Right renal pelvis (tissue), 4 donors: ENCODE measurements at places on chromosomes 11 and 22.

GRCh38 chr11:134582770-134583095 is 170.7 kb upstream of the B3GAT1 start:
- no peak for DNase-seq

- DNase-seq, result no peak
Measured at GRCh38 chr11:102276362-102276761, 40.9 kb upstream of the BIRC3 start.

- DNase-seq, result no peak
Measured at GRCh38 chr22:46055911-46056545, 79.1 kb upstream of the WNT7B start.

DNA sequence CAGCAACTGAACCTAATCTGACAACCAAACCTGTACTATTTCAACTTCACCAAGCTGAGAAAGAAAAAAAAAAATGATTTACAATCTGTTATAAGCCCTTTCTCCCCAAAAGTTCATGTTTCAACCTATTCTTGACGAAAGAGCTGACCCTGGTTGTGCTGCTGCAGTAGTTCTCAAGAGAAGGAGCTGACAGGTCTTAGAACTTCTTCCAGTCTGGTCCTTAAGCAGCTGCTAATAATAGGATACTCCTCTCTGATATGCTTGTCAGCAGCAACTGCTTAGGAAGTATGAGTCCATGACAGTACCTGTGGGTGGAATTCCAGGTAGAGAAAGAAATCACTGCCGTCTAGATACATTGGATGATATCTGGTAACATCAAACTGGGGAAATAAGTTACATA is 735.1 kb upstream of the CCDC90B start:
- DNase-seq, result no peak

DNA sequence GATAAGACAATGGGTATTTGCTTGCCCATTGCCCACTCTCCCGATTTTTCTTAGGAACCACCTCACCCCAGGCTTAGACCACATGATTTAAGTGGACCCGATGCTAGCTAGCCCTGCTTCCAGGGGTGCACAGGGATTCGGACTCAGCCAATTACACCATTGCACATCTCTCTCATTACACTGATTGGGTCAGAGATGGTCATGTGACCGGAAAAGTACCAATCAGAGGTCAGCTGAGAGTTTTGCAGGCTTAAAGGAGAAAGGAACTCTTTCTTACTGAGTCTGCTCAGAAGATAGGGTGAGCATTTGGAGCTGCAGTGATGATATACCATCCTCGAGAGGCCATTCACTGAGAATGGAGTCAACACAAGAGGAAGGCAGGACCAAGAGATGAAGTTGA is 12.2 kb upstream of the ANKK1 start:
- DNase-seq, result no peak

- no peak for DNase-seq
Measured at GRCh38 chr11:13778345-13778744, 109.9 kb downstream of the FAR1 start.

DNA sequence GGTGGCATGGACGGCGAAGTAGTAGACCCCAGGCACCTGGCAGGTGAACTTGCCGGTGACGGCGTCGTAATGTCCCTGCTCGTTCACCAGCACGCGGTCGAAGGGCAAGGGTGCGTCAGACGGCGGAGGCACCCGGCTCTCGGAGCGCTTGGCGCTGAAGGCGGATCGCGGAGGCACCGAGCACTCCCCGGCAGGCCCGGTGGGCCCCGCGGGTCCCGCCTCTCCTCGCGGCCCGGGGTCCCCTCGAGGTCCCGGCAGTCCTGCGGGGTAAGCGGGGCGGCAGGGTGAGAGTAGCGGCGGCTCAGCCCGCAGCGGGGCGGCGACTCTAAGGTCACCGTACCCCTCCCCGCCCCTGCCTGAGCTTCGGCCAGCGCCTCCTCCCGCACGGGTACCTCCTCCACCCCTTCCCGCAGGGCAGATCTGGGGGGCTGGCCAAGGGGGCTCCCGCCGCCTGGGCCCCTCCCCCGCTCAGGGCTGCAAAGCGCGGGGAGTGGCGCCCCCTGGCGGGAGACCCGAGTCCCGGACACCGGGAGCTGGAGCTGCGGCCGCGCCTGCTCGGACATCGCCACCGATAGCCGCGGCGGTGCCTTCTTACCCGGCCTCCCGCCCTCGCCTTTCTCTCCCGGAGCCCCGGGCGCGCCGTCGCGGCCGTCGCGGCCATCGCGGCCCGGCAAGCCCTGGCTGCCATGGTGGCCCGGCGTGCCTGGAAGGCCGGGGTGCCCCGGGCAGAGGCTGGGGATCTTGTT is 921 bp downstream of the C1QTNF5 start:
- no peak for DNase-seq

- no peak for DNase-seq
Measured at GRCh38 chr11:119990309-119991021, 147.4 kb downstream of the TRIM29 start.

DNA sequence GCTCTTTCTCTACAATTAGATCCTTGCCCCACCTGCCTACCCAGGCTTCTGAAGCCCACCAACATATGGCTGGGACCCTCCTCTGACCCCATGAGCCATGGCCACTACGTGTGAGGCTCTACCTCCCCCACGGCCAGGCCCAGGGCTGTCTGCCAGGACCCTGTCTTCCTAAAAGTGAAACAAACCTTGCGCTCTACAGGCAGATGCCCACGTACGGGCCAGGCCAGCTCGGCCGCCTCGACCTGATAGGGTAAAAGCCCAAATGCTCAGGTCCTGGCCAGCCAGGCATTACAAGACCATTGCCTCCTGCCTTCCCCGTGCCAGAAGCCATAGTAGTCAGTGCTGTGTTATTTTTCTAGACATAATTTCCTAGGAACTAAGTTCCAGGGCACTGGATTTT is 1496.4 kb downstream of the BRD1 start:
- no peak for DNase-seq

DNA sequence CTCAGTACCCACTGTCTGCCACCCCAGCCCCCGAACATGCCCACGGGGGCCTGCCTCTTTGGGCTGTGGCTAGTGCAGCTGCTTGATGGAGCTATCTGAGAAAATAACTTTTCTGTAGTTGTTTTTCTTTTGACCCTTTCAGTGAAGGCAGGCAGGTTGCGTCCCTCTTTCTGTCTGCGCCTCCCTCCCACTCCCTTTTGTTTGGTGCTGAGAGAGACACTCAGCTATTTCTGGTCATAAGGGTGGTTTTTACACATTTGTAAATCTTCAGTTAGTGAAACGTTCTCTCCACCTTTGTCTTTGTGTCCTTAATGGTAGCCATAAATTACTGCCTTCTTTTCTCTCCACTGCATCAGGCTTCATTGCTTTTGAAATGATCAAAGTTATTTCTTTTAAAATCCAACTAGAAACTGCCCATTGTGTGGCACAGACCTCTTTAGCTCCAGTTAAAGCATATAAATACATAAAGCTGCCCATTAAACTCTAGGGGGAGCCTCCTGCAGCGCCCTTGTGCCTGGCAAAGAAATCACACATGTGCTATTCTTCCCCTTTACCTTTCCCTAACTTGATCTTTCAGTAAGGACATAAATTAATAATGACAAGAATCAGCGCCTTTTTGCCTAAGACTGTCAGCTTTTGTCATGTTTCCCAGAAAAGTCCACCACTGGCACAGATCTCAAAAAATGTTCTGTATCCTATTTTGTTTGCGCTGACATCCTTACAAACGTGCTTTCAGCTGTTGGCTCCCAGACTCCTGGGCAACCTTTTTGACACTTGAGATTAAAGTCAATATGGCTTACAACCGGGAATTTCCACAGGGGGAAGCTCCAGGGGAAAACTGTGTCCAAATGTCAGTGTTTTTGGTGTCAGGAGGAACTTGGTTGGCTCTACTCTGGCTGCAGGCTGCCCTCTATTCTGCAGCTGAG is 1.7 kb upstream of the SCUBE2 start:
- no peak for DNase-seq

DNA sequence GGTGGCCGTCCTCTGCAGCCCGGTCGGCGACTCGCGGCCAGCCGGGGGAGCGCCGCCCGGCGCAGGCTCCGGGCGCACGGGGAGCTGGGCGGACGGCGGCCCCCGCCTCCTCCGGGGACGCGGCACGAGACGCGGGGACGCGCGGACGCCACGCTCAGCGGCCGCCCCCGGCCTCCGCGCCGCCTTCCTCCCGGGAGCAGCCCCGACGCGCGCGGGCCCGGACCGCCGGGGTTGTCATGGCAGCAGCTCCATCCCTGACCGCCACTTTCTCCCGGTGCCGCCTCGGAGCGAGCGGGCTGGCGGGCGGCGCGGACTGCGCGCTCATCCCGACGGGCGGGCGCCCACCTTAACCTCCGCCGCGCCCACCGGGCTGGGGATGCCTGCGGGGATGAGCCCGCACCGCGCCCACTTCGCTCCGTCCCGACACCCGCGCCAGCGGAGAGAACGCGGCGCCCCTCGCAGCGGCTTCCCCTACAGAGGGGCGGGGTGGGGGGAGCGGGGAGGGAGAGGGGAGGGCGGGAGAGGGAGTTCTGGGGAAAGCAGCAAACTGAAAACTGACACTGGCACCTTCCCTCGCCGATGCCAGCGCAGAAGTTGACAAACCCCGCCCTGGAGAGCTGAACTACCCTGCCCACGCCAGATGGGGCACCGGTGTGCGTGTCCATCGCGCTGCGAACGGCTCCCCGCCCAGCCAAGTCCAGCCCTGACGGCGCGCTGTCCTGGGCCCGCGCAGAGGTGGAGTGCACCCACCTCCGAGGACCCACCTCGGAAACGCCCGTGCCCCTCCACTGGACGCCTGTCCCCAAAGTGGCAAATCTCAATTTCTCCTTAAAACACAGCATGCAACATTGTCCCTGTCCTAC is 588.4 kb downstream of the OPCML start:
- DNase-seq, result no peak

DNA sequence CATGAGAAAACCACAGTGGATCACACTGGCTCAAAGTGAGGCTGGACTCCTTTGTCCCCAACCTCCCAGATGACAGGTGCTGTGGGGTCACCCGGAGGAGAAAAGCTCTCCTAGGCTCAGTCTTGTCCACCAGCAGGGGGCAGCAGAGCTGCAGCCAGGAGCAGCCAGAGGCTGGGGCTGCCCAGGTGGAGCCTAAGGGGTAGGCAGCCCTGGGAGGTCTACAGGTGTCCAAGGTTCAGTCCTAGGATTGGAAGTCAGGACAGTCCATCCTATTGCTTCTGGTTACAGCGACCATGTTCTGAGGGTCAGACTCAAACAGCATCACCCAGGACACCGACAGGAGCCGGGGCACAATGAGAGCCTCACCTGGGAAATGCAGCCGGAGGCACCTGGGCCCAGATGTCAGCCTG is 77.6 kb upstream of the IGLL5 start:
- peak; percentile 28 for DNase-seq

GRCh38 chr11:16986434-16987204 is 27.6 kb downstream of the PLEKHA7 start:
- no peak for DNase-seq

DNA sequence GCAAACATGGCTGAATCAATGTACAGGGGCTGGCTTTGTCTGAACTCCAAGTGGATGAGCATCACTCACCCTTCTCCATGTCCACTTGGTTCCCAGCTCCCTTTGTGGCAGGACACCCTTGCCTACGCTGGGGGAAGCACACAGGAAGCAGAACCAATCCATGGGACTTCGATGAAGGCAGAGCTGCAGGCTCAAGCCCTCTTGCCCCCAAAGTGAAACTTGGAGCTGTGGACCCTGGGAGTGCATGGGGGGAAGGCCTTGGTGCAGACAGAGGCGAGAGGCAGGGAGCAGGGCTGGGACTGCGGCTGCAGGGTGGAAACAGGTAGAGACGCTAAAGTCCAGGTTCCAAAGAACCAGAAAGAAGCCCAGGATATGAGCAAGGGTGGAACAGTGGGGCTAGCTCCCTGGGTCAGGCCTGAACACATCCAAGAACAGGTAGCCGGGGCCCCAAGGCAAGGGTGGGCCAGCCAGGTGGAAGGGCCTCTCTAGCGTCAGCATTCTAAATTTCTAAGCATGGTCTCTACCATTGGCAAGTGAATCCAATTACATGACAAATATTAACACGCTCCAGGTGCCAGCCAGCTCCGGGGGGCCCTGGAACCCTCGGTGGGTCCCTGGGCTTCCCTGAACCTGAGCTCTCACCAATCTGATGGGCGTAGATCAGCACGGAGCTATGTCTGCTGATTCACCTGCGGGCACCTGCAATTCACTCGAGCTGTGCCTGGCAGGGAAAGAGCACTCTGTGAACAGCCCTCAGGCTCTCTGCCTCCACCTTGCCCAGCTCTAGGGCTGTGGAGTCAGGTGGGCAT is 532.8 kb downstream of the BRD1 start:
- DNase-seq, result no peak

DNA sequence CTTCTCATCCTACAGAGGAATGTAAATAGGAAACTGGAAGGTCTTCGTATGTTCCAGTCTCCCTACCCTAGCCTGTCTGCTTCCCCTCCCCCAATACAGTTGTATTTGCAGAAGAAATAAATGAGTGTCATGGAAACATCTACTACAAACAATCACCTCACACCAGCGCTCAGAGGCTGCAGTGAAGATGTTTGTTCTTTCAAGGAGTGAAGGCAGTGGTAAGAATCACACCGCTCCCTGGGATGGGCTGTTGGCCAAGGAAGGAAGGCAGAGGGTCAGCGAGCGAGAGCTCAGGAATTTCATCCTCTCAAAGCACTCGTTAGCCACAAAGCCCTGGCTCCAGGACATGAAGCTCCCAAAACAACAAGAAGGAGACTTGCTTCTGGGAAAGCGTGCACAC is 1.1 kb upstream of the IGSF9B start:
- DNase-seq, result no peak

DNA sequence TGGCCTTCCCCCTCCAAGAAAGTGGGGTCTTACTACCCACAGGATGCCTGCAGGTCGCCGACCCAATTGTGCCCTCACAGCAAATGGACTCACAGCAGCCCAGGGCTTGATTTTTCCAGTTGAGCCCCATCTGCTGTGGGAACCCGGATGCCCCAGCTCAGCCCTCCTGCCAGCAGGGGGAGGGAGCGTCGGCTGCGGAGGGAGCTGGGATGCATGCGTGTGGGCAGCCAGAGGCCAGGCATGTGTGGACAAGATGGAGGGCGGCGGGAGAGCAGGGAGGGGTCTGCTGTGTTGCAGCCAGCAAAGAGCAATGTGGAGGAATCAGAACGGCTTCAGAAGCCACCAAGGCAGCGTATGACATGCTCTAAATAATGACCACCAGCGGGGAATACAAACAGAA is 41.0 kb upstream of the EIF3D start:
- no peak for DNase-seq

GRCh38 chr11:59040607-59041006 is 45.5 kb upstream of the GLYATL1B start:
- DNase-seq, result no peak

- no peak for DNase-seq
Measured at GRCh38 chr11:126739499-126740145, 260.9 kb downstream of the KIRREL3 start.

GRCh38 chr11:119910051-119910450 is 181.1 kb upstream of the NECTIN1 start:
- no peak for DNase-seq
